ENCODE measurements at places on chromosomes 7 and 10. TPM values are rescaled to one million over a fixed set of nuclear protein-coding genes. Genes with fewer than 3 reads are reported as not detected.

Gene FAM200A
- 8.0 TPM for total RNA-seq

Gene RTKN2
- total RNA-seq = 0.58 TPM

Gene CALHM3
- 0.38 TPM for total RNA-seq

Gene PIP
- total RNA-seq = 0.28 TPM

Gene CHAT
- total RNA-seq = not detected

Gene GJD4
- not detected for total RNA-seq

Gene BHLHA15
- 0.45 TPM for total RNA-seq

Gene FGL2
- not detected for total RNA-seq

Gene BCCIP
- 141 TPM for total RNA-seq

Gene PPA1
- 232 TPM for total RNA-seq

Gene TRIM50
- not detected for total RNA-seq

Gene EPO
- total RNA-seq = not detected

Measured in A549 treated with RU486 at 1 μM for 4 hours (cell line).